H1 (cell line): ENCODE measurements at places on chromosomes 5 and 9. TPM values are rescaled to one million over a fixed set of nuclear protein-coding genes. Genes with fewer than 3 reads are reported as not detected.

DNA sequence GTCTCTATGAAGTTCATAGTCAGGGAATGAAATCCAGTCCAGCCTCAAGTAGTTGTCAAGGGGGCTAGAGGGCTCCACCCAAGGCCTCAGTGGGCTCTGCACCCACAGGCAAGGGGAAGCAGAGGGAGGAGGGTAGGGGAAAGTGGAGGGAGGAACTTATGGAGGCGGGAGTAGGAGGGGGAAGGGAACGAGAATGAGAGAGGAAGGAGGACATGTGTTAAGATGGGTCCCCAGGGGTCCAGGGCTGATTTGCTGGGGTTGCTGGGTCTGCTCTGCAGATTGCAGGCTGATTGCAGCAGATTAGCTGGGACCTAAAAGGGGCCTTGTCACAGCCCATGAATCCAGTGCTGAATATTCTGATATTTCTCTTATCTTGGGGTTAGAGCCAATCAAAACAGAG, 166.9 kb upstream of the IL12B start:
- DNase-seq, result no peak

- DNase-seq, result no peak
Measured at GRCh38 chr9:131469356-131469755, 33.4 kb upstream of the POMT1 start.

- DNase-seq, result no peak
Measured at GRCh38 chr5:154147666-154148065, 42.9 kb upstream of the GALNT10 start.

GRCh38 chr9:134325096-134325812, 1.0 kb upstream of the RXRA start:
- no peak for DNase-seq

The SLC25A46 gene
- total RNA-seq, result 21.7 and 23.1 TPM in 2 replicates

DNA sequence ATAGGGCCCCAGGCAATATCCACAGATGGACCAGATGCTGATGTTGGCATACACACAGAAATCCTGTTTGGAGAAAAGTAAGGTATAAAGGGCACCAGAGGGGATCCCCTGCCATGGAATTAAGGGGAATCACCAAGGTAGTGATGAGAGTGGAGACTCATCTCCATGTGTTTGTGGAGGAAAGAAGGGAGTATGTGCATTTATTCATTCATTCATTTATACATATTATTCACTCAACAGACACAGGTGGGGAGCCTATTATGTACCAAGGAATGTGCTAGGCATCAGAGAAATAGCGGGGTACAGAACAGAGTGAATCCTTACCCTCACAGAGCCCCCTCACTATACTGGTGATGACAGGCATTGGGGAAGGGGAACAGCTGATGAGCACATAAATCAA, 116.8 kb upstream of the IL12B start:
- DNase-seq, result no peak

The SPATA9 gene
- total RNA-seq, result not detected in 2 replicates

DNA sequence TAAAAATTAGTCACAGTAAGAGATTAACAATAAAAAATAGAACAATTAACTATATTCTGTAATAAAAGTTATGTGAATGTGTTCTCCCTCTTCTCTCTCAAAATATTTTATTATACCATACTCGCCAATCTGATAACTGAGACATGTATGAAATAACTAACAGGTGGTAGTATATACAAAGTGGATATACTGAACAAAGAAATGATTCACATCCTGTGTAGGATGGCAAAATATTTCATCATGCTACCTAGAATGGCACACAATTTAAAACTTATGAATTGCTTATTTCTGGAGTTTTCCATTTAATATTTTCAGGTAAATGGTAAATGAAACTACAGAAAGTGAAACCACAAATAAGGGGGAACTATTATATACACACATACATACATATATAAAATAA, 152.5 kb downstream of the RNF180 start:
- no peak for DNase-seq

- DNase-seq, result no peak
Measured at GRCh38 chr9:89073397-89073796, 82.1 kb downstream of the S1PR3 start.

DNA sequence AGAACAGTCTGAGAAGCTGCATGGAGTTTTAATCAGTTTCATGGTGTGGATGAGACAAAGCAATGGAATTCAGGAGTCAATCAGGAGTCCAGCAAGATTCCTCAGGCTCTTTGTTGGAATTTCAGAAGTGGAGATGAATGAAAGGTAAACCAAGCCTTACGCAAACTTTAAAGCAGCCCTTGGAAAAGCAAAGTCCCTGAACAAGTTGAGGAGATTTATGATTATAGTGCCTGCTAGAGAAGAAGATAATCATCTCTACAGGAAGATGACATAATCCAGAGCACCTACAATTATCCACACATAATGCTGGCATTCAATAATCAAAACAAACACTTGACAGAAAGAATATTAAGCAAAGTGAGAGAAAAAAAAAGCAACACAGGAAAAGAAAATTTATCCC, 1380.1 kb upstream of the NUDT12 start:
- DNase-seq, result no peak

The SH3TC2 gene
- total RNA-seq, result 0.77 and 0.80 TPM in 2 replicates

- no peak for DNase-seq
Measured at GRCh38 chr5:40479939-40480338, 199.8 kb upstream of the PTGER4 start.

DNA sequence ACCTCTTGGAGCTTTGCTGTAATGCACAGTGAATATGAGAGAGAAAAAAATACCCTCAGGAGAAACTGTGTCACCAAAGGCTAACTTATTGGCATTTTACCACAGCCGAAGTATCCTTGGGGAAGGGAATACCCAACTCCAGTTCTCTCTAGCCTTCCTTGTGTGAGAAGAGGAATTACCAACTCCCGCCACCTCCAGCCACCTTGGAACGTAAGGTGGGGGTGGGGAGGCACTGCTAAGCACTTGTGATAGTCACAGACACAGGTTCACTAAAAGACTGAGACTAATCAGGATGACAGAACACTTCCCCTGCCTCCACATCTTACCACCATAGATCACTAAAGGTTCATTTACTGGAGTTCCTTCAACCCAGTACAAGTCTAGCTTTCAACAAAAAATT, 102.0 kb upstream of the ADAMTS19 start:
- DNase-seq, result no peak

- no peak for DNase-seq
Measured at GRCh38 chr5:131270809-131271208, 7.0 kb downstream of the CDC42SE2 start.

The PAEP gene
- not detected in 2 replicates for total RNA-seq

GRCh38 chr5:181059297-181060230, 19.5 kb downstream of the BTNL9 start:
- DNase-seq, result peak; percentile 67

DNA sequence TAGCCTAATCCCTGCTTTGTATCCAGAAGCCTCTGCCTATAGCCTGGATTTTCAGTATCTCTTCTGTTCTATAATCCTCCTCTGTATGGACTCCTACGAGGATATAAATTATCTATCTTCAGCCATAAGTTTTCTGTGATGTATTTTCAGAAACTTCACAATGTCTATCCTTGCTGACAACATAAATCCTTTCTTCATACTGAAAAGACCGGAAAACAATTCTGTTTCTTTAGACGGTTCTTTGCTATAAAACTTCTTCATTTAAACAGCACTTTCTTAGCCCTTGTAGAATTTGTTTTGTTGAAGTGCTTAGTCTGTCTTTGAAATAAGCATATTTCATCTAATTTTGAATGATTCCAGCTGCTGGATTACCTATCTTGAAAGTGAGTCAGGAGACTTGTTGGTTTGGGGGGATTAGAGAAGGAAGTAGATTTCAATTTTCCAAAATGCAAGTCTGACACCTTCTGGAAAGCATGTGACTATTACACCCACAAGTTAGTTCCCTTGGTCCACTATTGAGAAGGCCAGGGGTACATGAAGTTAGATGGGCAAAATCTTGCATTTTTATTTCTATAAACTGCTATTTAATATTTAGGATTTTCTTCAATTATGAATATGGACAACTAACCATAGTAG, 96.3 kb upstream of the RANBP3L start:
- no peak for DNase-seq

- no peak for DNase-seq
Measured at GRCh38 chr9:91835216-91835615, 114.8 kb downstream of the ROR2 start.

DNA sequence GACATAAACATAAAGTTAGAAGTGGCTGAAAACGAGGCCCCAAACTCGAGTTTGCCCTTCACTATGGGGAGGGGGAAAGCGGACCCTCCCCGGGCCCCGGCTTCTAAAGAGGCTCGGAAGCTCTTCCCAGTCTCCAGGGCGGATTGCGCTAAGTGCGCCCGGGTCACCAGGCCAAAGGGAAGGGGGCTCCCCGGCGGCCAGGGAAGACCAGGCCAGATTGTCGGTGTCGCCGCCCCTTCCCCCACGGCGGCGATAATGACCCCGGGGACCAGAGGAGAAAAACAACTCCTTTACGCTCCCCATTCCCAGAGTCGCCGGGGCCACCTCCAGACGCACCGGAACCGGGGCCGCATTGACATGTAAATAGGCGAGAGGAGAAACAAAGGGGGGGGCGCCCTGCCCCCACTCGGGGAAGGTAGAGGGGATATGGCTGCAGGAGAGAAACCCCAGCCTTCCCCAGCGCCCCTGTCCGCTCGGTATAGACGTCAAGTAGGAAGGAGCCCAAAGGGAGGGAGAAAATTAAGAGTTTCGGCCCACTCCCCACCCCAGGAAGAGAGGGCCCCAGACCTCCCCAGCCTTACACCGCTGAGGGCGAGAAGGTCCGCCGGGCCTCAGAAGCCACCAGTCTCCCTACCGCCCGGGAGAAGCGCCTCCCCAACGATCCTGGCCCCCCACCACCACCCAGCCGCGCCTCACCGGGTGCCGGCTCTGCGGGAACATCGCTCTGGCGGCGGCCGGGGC, 1.7 kb downstream of the TLE1 start:
- DNase-seq, result peak; percentile 85

GRCh38 chr5:53239301-53239990, 129.9 kb upstream of the MOCS2 start:
- no peak for DNase-seq

DNA sequence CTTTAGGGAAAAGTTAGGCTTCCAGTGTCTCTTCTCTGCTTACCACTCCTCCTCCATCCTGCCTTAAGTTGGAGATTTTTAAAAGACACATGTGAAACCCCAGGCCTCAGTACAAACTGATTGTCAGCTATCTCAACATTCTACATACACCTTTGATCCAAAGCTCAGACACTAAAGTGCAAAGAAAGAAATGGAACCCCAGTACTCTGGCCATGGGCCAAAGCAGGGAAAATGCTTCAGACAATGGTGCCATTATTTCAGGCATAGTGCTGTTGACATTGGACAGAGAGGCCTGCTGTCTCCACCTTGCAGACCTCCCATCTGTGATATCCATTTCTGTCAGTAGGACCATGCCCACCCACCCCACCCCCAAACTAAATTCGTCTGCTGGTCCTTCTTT, 49.1 kb downstream of the G3BP1 start:
- no peak for DNase-seq

GRCh38 chr9:108565651-108566378, 290.0 kb downstream of the ACTL7B start:
- no peak for DNase-seq

The SHOC1 gene
- total RNA-seq, result not detected in 2 replicates

The ACTBL2 gene
- not detected in 2 replicates for total RNA-seq

DNA sequence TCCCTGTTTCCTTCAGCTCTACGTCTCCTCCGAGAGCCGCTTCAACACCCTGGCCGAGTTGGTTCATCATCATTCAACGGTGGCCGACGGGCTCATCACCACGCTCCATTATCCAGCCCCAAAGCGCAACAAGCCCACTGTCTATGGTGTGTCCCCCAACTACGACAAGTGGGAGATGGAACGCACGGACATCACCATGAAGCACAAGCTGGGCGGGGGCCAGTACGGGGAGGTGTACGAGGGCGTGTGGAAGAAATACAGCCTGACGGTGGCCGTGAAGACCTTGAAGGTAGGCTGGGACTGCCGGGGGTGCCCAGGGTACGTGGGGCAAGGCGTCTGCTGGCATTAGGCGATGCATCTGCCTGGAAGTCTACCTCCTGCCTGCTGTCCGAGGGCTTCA, 27.7 kb downstream of the ABL1 start:
- DNase-seq, result no peak

- DNase-seq, result no peak
Measured at GRCh38 chr5:137148655-137149054, 350.5 kb downstream of the SPOCK1 start.

DNA sequence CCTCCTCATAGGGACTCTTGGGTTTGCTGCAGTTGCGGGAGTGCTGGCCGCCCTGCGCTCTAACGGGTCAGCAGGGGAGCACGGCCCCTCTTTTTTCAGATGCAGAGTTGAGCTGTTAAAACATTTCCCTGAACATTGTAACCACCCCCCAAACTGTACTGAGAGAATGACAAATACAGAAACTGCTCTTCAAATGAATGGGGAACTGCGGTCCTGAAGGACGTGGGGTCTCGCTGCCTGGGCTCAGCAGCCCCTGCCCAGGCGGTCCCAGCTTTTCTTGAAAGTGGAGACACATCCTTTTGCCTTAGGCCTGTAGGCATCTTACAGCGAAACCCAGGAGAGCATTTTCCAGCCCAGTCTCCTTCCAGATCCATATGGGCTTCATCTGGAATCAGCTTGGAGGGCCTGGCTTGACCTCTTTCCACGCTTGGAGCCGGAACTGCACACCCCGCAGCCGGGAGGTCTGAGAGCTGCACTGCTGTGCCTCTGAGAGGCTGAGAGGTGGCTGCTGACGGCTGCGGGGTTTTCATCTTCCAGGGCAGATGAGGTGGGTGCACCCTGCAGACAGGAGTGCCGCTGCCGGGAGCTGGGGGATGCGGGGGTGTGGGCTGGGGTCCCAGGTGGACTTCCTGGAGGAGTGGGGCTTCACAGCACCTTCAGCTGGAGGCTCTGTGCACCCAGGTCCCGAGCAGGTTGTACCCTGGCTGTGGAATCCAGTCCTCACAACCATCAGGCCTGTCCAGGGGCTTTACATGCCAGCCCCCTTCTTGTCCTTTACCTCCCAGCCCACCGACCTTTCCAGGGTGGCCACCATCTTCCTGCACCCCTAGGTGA, 1.2 kb upstream of the AGPAT2 start:
- peak; percentile 49 for DNase-seq

GRCh38 chr5:179869641-179870402, 11.2 kb upstream of the MRNIP start:
- no peak for DNase-seq

The TPPP gene
- total RNA-seq, result 0.65 and 0.93 TPM in 2 replicates

The TYRP1 gene
- not detected in 2 replicates for total RNA-seq

The GRM6 gene
- total RNA-seq, result not detected in 2 replicates

The FBP2 gene
- total RNA-seq, result not detected in 2 replicates

GRCh38 chr5:124724357-124725039, 21.9 kb downstream of the ZNF608 start:
- DNase-seq, result no peak

GRCh38 chr5:39381376-39381775, 17.1 kb upstream of the C9 start:
- no peak for DNase-seq

GRCh38 chr5:108028412-108028811, 353.5 kb downstream of the FBXL17 start:
- DNase-seq, result no peak

The INSL6 gene
- total RNA-seq, result not detected in 2 replicates
